ENCODE measurements at places on chromosomes 11 and 22.

DNA sequence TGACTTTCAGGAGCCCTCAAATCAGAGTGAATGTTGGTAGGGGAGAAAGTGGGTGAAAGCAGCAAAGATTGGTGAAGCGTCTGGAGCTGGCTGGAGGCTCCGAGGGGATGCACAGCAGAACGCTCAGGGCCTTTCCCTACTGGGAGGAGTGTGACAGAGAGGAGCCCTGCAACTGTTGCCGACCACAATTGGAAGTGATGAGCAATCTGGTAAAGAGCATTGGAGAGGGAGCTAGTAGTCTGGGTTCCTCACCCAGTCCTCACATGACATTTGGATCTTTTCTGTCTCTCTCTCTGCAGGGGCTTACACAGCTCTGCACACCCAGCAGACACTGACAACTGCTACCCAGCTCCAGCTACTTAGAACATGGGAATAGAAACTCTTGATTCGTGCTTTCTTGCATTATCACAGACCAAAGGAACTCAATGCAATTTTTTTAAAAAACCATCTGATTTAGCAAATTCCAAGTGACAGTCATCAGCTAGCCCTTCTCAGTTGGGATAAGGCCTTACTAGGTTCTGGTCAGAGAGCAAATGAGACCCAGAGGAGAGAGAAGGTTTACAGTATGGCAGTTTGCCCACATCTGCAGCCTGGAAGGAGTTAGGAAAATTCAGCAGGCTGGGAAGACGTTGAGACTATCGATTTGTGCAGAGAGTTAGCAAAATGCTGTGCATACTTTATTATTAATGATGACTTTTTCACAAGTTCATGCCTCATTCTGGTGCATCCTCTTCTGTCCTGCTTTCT, 278.0 kb upstream of the PLET1 start:
- no peak overlapping the region for H3K4me3 ChIP-seq
- H3K27ac ChIP-seq = no peak overlapping the region
- no peak for DNase-seq
- H3K27me3 ChIP-seq = peaks cover 5% of the 10 kb centered on the region

GRCh38 chr11:65382804-65383368, 440 bp upstream of the SLC25A45 start:
- H3K4me1 ChIP-seq = peaks cover 67% of the 10 kb centered on the region

DNA sequence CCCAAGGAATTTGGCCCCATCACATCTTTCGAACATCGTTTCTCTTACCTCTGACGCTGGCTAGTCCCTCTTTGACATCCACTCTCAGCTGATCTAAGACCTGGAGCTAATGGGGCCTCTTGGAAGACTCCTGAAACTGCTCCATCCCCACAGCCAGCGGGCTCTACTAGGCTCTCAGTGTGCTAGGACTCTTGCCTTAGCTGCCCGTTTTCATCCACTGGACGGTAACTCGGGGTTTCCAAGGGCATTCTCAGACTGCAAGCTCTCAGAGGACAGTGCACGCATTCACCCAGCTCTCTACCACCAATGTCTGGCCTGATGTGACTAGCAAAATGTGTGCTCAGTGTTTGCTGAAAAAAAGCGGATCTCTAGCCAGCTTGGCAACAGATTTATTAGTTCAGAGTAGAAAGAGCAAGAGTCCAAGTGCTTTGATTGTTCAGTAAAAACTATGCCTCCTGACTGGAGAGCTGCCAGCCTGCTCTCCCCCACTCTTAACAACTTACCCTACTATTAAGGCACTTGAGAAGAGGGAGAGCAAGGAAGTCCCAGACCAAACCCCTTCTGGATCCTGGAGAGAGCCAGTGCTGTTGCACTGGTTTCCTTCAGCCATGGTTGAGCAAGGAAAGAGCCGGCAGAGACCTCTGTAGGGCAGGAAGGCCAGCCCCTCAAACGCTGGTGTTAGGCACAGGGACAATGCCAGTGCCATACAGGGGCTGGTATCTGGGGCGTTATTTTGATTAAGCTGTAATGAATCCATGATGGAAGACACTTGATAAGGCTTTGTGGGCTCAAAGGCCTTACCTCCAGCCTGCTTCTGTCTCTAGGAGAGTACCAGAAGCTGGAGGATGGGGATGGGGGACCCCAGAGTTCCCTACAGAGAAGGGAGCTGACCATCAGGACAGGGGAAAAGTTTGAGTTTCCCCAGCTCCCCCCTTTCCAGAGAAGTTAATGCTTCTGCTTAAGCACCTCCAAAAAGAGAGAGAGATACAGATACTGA, 9.2 kb downstream of the RELA start:
- peaks cover 3% of the 10 kb centered on the region for H3K27me3 ChIP-seq
- peak overlapping the region; percentile 97 for H3K27ac ChIP-seq
- H3K36me3 ChIP-seq = peaks cover 41% of the 10 kb centered on the region

DNA sequence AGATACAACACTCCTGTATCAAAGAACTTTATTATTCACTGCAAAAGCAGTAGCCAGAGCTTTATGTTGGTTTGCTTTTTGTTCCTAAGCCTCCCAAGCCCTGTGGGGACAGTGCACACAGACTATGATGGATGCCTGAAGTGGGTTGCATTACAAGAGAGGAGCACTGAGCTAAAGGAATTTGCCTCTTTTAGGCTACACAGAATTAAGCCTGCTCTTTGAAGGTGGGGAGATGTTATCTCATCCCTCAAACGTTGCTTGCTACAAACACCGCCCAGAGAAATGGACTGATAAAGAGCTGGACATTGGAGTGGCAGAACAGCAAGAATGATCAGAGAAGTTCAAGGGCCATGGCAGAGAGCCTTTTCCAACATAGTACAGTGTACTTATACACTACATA, 2.5 kb upstream of the POGLUT3 start:
- no peak overlapping the region for H3K4me3 ChIP-seq
- H3K27ac ChIP-seq = no peak overlapping the region
- H3K27me3 ChIP-seq = no peaks in the 10 kb centered on the region
- DNase-seq = no peak
- H3K4me1 ChIP-seq = peaks cover 18% of the 10 kb centered on the region
- no peaks in the 10 kb centered on the region for H3K36me3 ChIP-seq

DNA sequence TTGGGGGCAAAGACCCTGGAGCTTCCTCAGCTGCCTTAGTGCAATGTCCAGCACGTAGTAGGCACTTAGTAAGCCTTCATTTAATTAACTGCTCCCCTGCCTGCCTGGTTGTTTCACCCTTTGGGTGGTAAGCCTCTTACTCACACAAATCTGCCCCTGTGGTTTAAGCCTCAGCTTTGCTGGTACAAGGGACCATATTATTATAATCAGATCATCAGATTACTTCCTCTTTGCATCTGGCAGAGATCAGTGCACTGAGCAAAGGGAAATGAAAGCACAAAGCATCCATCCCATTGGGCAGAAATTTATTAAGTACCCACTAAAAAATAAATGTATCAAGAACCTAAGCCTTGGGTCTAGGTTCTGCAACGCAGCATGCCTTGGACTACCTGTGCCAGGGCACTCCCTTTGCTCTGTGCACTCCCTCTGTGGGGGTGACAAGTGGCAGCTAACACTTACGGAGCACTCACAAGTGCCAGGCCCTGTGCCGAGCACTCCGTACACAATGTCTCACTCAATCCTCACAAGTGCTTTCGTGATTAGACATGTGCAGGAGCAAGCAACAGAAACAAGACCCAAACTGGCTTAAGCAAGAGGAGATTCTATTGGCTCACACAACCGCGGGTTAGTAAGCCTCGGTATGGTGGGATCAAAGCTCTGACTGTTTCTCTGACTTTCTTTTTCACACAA, 34.9 kb upstream of the DAGLA start:
- H3K27me3 ChIP-seq = no peaks in the 10 kb centered on the region
- no peaks in the 10 kb centered on the region for H3K4me1 ChIP-seq
- no peak overlapping the region for H3K4me3 ChIP-seq
- H3K36me3 ChIP-seq = no peaks in the 10 kb centered on the region

- no peaks in the 10 kb centered on the region for H3K27me3 ChIP-seq
- no peak for DNase-seq
- H3K27ac ChIP-seq = no peak overlapping the region
- H3K36me3 ChIP-seq = no peaks in the 10 kb centered on the region
- no peaks in the 10 kb centered on the region for H3K4me1 ChIP-seq
Measured at GRCh38 chr11:103465555-103466140, 356.4 kb downstream of the DYNC2H1 start.

DNA sequence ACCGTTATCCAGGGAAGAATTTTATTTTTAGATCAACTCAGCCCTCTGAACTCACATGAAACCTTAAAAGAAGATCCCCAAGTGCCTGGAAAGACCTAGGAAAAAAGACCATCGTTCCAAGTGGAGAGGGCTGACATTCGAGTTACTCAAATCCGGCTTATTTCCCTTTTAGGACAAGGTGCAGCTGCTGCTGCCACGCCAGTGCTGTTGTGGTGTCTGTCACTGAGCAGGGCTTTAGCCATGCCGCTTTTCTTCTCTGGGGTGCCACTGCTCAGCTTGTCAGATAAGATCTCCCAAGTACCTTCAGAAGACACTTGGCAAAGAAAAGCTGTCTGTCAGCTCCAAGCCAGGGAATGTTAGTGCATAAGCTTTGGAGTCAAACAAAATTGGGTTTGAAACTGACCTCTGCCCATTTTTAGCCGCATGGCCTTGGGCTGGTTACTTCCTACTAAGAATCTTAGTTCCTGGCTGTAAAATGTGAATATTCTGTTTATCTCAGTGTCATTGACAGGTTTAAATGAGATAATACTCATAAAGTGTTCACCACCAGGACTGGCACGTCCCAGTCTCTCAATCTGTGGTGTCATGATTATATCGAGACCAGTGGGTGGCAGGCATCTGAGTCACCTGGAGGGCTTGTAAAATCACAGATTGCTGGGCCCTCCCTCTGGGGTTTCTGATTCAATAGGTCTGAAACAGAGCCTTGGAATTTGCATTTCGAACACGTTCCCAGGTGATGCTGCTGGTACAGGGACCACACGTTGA, 117.5 kb downstream of the PKNOX2 start:
- no peaks in the 10 kb centered on the region for H3K36me3 ChIP-seq
- no peak overlapping the region for H3K4me3 ChIP-seq
- DNase-seq = no peak
- H3K27me3 ChIP-seq = peaks cover 5% of the 10 kb centered on the region
- H3K4me1 ChIP-seq = no peaks in the 10 kb centered on the region

DNA sequence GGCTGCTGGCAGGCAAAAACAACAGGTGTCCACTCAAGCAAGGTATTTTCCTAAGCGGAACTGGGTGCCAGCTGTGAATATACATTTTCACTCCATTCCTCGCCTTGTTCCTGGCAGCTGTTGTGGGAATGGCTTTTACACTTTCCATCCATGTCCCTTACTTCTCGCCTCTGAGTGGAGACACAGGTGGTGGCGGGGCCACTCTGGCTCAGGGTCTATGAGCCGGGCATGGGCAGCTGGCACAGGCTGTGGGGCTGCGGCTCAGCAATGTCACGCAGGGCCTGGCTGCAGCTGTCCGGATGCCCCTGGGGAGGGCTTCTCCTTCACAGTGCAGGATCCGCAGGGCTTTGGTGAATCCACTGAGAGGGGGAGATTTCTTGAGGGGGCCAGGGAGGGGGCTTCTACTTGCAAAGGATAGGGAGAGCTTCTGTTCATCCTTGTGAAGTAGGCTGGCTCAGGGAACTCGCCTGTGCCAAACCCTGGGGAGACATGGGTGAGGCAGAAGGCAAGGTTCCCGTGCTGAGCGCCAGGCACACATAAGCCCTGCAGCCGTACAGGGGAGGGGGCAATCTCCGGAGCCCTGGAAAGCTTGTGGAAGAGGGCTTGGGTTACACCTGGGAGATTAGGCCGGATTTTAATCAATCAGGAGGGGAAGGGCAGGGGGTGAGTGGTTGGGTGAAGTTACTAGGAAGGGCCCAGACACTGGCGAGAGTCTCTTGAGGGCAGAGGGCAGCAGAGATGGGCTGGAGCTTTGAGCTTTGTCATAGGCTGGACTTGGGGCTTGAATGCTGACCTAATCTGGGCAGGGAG, 45.7 kb downstream of the KCNQ1OT1 start:
- H3K27me3 ChIP-seq = no peaks in the 10 kb centered on the region
- H3K4me3 ChIP-seq = no peak overlapping the region
- peaks cover 5% of the 10 kb centered on the region for H3K4me1 ChIP-seq
- no peak for DNase-seq
- no peak overlapping the region for H3K27ac ChIP-seq

- peak overlapping the region; percentile 88 for H3K4me3 ChIP-seq
- peaks cover 57% of the 10 kb centered on the region for H3K36me3 ChIP-seq
- H3K27me3 ChIP-seq = peaks cover 4% of the 10 kb centered on the region
- peak overlapping the region; percentile 98 for H3K27ac ChIP-seq
- H3K4me1 ChIP-seq = peaks cover 61% of the 10 kb centered on the region
Measured at GRCh38 chr11:62726156-62726914, 922 bp downstream of the HNRNPUL2 start.

DNA sequence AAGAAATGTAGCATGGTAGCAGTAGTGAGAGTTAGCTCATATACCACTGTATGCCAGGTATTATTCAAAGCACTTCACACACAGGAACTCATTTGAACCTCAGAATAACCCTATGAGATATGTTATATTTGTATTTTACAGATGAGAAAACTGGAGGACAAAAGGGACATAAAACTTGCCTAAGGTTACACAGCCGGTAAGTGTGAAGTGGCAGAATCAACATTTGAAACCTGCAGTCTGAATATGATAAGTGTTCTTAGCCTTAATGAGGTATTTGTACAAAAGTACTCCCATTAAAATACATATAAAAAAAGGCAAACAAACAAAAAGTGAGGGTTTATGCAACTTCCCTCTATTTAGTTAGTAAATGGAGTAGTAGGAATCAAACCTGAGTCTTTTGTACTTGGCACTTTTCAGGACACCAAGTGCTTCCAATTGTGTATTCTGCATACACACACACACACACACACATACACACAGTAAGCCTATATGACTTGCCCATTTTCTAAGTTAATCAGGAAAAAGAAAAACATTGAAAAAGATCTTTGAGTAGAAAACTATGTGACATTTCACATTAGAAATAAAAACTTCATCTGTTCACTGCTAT, 223.9 kb upstream of the FOLH1 start:
- H3K27ac ChIP-seq = no peak overlapping the region
- no peak overlapping the region for H3K4me3 ChIP-seq
- DNase-seq = no peak
- H3K36me3 ChIP-seq = no peaks in the 10 kb centered on the region
- H3K27me3 ChIP-seq = no peaks in the 10 kb centered on the region
- H3K4me1 ChIP-seq = no peaks in the 10 kb centered on the region

- H3K36me3 ChIP-seq = no peaks in the 10 kb centered on the region
- H3K27ac ChIP-seq = no peak overlapping the region
- no peak overlapping the region for H3K4me3 ChIP-seq
- no peak for DNase-seq
- H3K27me3 ChIP-seq = peaks cover 2% of the 10 kb centered on the region
- no peaks in the 10 kb centered on the region for H3K4me1 ChIP-seq
Measured at GRCh38 chr11:57190548-57190947, 8.8 kb downstream of the LRRC55 start.
